NCI-H1105 (cell line): ENCODE measurements at places on chromosomes 4 and X.

GRCh38 chrX:45758738-45759397, 558.2 kb upstream of the DIPK2B start:
- DNase-seq = no peak

- DNase-seq = no peak
These were observed 199.5 kb downstream of the HHIP start for GRCh38 chr4:144845411-144845810.

- no peak for DNase-seq
These were observed 59.5 kb upstream of the PPP2R3B start for GRCh38 chrX:446245-446644.

GRCh38 chr4:119725688-119726330, 97.2 kb upstream of the PDE5A start:
- no peak for DNase-seq

DNA sequence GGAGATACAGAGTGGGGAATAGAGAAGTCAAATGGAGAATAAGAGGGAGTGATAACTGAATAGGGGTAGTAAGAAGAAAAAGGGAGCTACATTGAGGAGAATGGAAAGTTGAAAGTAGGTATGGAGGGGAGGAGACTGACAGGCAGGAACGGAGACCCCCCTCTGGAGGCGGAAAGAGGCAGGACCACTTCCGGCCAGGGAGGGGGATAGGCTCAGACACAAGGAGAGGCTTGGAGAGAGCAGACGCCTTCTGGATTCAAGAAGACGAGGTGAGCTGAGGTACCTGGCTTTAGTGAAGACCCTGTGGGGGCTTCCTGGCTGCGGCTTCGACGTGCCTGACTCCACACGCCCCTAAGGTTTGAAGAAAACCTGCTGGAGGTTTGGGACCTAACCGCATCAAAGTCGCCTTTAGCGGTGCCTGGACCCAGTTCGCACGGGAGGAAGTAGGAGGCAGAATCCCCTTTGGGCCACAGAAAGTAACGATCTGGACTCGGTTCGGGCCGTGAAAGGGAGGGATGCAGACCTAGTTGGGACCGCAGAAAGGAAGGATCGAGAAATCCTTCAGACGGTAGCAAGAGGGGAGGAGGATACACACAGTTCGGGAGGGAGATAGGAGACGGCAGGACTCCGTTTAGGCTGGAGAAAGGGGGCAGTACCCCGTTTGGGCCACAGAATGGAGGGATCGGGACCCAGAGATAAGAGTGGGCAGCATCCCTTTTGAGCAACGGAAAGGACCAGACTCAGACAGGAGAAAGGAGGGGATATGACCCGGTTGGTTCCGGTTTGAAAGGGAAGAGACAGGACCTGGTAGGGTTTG, at the start of gene TRO:
Gene TRO (plus strand): TSS at position 215 of the 817 bp plus-strand sequence. CDS start 1,423 bp downstream, outside the sequence.
- peak; percentile 14 for DNase-seq

DNA sequence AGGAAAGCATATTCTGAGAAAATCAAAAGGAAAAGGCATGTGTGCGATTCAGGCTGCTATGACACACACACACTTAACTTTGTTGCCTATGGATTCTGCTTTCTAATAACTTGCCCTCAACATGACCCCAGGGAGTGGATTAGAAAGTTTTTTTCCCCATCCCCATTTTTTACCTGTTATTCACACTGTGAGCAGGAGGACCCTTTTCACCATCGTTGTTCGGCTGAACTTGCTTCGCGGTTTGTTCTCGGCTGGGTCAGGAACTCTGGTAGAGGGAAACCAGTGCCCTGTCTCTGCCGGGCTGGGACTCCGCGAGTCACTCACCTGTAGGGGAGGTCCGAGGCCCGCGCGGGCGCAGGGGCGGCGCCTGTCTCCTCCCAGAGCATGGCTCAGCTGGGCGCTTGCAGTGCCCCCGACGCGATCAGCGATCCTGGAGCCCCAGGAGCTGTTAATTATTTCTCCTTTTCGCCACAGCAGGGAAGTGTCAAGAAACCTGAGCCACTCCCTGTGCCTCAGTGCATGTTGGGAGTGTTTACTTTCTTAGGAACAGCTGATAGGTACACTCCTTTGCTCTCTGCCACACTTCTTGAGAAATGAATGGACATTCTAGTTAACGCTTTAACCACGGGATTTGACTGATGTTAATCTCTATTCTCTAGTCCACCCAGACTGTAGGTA, at the start of gene RASSF6:
Gene RASSF6 (minus strand): TSS at position 322 of the 678 bp plus-strand sequence. CDS start 8,641 bp downstream, outside the sequence.
- DNase-seq = peak; percentile 45

- no peak for DNase-seq
These were observed 325.7 kb downstream of the PCDH7 start for GRCh38 chr4:31045724-31046318.

DNA sequence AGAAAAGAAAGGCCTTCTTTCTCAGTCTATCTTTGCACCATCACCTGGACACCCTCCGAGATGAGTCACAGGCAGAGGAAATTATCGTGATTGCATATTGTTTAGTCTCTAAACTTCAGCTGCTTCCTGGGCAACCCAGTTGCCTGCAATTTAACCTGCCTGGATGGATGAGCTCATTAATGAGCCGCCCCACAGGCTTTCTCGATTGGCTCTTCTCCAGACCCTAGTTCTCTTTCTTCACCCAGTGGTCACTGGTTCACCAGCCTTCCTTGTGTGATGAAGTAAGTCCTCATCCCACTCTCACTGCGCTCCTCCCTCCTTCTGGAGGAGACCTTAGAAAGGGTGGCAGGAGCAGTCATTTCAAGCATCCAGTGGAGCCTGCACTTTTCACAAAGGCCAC, 94.4 kb downstream of the SOWAHB start:
- DNase-seq = no peak
